ENCODE measurements at places on chromosomes 13 and 19. TPM values are rescaled to one million over a fixed set of nuclear protein-coding genes. Genes with fewer than 3 reads are reported as not detected.

DNA sequence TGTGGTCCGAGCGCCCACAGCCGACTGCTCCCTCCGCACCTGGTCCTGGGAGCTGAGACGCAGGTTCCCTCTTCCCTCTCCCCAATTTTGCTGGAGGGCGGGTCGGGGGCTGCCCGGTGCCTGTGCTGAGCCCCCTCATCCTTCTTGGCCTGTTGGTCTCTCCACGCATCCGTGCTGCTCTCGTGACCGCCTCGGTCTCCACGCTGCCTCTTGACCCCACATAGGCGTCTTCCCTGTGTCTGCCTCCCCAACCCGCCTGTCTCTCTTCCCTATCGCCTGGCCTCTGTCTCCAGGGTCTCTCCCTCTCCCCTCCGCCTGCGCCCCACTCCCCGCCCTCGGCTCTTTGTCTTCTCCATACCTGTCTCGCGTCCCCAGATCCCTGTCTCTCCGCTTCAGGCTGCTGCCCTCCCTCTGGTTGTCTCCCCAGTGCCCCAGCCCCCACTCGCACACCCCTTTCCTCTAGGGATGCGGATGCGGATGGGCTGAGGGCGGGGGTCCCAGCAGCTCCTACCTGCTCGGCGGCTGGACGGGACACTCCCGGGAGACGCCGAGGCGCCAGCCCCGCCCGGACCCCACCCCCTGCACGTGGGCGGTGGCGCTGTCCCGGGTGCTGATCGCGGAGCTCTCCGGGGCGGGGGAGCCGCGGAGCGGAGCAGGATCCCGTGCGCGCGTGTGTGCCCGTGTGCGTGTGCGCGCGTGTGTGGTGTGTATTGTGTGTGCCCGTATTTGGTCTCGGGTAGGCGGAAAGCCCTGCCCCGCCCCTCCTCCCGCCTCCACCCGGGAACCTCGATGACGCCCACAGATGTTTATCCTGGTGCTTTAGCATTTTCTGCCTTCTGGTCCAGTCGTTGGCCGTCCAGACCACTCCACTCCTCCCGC is at the start of gene SYT5:
Gene SYT5 (minus strand): TSS at position 684 of the 879 bp plus-strand sequence. CDS start 1,248 bp downstream, outside the sequence.
- peak; percentile 24 for DNase-seq

- DNase-seq: no peak
These were observed 41.4 kb downstream of the SIPA1L3 start for GRCh38 chr19:37948362-37948761.

- DNase-seq: no peak
These were observed at the start of gene GPR18 for GRCh38 chr13:99258210-99258860. GPR18 (minus strand) TSS chr13:99258379; CDS start chr13:99255872, 2,507 bp downstream.

The OR7A5 gene
- not detected for total RNA-seq

The REEP6 gene
- total RNA-seq: 0.97 TPM

The ADAMTSL5 gene
- total RNA-seq: 6.9 TPM

GRCh38 chr13:21610687-21611086 is 6.7 kb upstream of the MICU2 start:
- DNase-seq: no peak

- no peak for DNase-seq
These were observed at the start of gene CYP4F11 for GRCh38 chr19:15934332-15935078. CYP4F11 (minus strand) TSS chr19:15934529; CDS start chr19:15934408, 121 bp downstream.

The ZNF878 gene
- under 0.01 TPM for total RNA-seq

- DNase-seq: no peak
These were observed 3.4 kb downstream of the HCN2 start for GRCh38 chr19:593055-593454.

The TNFRSF19 gene
- total RNA-seq: 95.7 TPM

- DNase-seq: no peak
These were observed 98.5 kb downstream of the C1QTNF9 start for GRCh38 chr13:24407844-24408243.

The F7 gene
- not detected for total RNA-seq

DNA sequence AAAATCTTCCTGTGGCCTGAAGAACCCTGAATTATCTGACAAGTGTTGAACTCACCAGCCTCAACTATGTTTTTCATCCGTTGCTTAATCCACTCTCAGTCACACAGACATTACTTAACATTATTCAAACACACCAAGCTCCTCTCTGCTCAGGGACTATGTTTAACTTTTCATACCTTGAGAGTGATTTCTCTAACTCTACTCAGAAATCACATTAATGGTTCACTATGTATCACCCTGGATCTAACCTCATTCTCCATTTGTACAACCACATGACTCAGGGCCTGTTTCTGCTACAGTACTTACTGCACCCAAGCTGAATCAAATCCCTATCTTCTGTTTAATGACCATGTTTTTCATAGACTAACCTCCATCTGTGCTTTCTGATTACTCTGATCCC is 553.7 kb upstream of the PRR20A start:
- DNase-seq: no peak

DNA sequence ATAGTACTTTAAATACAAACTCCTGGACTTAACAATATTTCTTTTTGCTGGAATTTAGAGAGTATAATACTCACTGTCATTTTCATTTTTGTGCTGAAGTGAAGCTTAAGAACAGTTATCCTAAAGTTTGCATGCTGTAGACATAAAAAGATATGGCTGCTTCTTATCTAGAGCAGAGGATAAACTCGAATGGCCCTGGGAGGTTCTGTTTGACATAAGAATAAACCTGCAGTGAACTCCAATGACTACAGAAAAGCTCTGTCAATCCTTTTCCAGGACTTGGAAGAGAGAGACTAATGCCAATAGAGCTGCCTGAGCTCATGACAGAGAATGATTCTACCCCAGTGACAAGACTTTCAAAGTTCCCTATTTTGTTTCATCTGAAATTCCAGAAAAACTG is 1017.8 kb upstream of the MIR17HG start:
- no peak for DNase-seq

DNA sequence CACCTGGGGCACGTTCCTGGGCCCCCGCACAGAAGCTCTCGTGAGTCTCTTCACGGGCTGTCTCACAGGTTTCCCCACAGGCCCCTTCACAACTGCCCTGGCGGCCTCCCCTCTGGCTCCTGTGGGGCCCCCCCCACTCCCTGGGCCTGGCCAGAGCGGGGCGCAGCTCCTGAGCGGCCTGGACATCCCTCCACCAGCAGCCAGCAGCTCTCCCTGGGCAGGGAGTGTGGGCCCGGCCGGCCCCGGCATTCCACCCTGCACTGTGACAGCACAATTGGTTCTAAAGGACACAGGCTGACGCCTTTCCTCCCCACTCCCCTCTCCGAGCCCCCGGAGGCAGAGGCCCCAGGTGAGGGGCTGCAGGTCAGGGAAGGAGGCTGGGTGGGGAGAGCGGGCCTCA is 9.5 kb upstream of the TIMM13 start:
- DNase-seq: no peak

- no peak for DNase-seq
These were observed 235.1 kb upstream of the ATXN8OS start for GRCh38 chr13:69872321-69873047.

- DNase-seq: no peak
These were observed 12.7 kb upstream of the KL start for GRCh38 chr13:33003458-33004019.

GRCh38 chr13:24906268-24906667 is 142.3 kb downstream of the RNF17 start:
- no peak for DNase-seq

The MEIOSIN gene
- not detected for total RNA-seq

The TMED1 gene
- total RNA-seq: 46.6 TPM

GRCh38 chr13:76222511-76222910 is 586.4 kb downstream of the LMO7 start:
- no peak for DNase-seq

The MEF2B gene
- not detected for total RNA-seq

The DLL3 gene
- under 0.01 TPM for total RNA-seq

- no peak for DNase-seq
These were observed 118.3 kb downstream of the FLT1 start for GRCh38 chr13:28376604-28377003.

The ZNF71 gene
- 8.4 TPM for total RNA-seq

The LAIR2 gene
- not detected for total RNA-seq

DNA sequence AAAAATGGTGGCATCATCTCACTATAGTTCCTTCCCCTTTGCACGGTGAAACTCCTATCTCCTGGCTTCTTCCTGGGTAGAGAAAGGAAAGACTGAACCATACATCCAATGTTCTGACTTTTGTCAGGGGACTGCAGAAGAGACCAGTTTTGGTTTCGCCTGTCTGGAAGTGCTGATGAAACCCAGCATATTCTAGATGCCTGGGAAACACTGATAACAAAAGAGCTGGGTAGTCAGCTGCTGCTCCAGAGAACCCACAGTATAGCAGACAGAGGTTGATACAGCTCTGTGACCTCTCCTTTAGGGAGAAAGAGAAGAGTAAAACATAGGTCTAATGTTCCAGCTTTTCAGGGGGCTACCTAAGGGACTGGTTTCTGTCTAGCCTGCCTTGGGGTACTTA is 695.3 kb downstream of the DIAPH3 start:
- no peak for DNase-seq

DNA sequence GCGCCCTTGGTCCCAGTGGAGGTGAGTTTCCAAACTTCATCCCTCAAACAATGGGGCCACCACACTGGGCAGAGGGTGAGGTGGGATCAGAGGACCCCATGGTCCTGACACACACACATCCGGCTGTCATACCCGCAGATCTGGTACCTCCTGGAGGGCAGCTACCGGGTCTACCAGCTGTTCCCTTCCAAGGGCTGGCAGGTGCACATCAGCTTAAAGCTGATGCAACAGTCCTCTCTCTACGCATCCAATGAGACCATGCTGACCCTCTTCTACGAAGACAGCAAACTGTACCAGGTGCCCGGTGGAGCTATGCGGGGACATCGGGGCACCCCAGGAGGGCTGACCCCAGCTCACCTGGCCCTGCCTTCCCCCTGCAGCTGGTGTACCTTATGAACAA is 14.0 kb upstream of the PSMD8 start:
- no peak for DNase-seq

DNA sequence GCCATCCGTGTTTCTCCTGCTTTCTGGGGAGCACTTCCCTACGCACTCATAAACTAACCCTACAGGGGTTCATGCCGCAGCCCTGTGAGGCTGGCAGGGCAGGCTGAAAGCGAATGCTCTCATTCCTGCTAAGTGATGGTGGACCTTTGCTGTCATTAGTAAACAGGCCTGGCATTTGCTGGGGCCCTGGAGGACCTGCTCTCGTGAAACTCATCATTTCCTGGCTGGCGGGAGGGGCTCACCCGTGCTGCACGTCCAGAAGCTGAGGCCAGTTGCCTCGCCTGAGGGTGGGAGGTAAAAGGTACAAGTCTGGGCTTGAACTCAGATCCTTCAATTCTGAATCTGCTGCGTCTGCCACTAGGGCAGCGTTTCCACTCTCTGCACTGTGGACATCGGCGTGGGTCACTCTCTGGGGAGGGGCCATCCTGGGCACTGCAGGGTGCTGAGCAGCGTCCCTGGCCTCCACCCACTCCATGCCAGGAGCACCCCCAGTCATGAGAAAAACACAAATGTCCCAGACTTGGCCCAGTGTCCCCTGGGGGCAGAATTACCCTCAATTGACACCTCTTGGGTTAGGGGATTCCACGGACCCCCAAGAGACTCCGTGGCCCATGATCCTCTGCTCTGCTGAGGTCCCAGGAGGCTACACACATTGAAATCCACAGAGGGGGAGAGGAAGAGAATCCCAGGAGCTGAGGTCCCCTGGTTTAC is 7.0 kb downstream of the MOB3A start:
- no peak for DNase-seq

DNA sequence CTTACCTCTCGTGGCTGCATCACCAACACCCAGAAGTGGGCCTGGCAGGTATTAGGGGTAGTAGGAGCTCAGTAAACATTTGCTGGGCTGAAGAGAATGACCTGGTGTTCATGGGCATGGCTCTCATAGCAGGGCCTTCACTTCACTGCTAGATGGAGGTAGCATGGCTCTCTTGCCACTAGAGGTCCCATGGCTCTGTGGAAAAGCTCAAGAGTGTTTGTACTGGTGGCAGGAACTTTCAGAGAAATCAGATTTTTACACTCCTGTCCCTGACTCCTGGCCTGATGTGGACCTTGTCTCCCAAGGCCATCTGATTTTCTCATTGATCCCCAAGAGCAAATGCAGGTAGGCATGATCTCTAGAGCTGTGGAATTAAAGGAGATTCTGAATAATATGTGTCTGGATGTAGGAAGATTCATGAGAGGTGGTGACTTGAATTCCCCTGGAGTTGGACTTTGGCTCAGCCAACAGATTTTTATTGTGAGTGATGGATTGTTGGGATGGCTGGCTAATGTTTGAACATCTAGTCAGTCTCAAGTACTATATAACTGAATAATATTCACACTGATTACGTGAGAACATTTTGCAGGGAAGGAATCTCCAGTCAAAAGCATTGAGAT is 5.7 kb downstream of the ZNF574 start:
- peak; percentile 45 for DNase-seq

DNA sequence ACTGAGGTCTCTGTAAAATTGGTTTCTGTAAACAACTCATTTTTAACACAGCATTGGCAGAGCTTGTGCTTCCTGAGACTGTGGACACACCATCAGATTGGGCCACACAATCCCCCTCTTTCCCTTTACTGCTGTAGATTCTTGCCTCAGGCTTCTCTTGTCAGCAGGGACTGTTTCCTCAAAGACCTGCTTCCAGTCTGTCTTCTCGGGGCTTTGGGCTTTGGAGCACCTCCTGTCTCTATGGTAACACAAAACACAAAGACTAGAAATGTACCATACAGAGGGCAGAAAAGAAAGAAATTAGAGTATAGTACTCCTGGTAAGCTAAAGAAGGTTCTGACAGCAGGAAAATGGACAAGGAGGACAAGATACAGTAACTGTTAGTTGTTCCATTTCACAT is 484.5 kb downstream of the DIAPH3 start:
- DNase-seq: no peak

DNA sequence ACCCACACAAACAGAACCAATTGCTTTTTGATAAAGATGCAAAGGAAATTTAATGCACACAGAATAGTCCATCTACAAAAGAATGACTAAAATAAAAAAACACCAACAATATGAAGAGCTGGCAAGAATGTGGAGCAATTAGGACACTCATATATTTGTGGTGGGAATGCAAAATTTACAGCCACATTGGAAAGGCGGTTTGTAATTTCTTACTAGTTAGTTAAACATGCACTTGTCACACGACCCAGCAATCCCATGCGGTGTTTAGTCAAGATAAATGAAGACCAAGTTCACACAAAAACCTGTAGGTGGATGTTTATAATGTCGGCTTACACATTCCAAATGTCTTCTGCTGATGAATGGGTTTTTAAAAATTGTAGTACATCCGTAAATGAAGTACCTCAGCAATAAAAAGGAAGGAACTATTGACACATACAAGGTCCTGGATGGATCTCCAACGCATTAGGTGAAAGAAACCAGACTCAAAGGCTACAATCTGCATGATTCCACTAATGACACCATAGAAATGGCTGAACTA is 5.2 kb downstream of the GRTP1 start:
- no peak for DNase-seq

The SLC25A42 gene
- total RNA-seq: 5.8 TPM

- DNase-seq: no peak
These were observed 469.5 kb upstream of the TSHZ3 start for GRCh38 chr19:31818798-31819105.

The KL gene
- total RNA-seq: under 0.01 TPM

DNA sequence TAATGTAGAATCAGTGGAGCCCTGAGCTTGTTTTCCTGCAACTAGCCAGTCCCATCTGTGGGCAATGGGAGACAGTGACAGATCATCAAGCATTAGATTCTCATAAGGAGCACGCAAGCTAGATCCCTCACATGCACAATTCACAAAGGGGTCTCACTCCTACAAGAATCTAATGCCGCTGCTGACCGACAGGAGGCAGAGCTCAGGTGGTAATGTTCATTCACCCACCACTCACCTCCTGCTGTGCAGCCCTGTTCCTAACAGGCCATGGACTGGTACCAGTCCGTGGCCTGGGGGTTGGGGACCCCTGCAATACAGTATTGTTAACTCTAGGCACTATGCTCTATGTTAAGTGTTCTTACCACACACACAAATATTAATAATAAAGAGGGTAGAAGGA is 362.8 kb downstream of the RBM26 start:
- no peak for DNase-seq

GRCh38 chr13:109387471-109387870 is 398.9 kb downstream of the IRS2 start:
- DNase-seq: no peak
